ENCODE measurements at places on chromosomes 4 and X.

DNA sequence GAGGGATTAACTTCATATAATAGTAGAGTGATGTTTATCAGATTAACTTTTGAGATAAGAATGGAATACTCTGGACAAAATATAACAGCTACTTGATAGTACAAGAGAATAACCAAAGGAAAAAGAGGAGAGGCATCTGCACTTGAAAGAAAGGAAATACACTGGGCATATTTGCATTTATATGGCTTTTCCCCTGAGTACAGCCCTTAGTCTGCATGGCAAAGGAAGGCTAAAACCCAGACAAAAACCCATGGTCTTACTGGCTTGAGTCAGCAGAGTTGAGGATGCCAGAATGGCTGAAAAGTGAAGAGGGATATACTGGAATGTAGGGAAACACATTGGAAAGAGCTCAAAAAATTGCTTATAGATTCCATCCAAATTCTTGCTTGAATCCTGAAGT is 101.6 kb downstream of the COL4A5 start:
- DNase-seq = no peak

DNA sequence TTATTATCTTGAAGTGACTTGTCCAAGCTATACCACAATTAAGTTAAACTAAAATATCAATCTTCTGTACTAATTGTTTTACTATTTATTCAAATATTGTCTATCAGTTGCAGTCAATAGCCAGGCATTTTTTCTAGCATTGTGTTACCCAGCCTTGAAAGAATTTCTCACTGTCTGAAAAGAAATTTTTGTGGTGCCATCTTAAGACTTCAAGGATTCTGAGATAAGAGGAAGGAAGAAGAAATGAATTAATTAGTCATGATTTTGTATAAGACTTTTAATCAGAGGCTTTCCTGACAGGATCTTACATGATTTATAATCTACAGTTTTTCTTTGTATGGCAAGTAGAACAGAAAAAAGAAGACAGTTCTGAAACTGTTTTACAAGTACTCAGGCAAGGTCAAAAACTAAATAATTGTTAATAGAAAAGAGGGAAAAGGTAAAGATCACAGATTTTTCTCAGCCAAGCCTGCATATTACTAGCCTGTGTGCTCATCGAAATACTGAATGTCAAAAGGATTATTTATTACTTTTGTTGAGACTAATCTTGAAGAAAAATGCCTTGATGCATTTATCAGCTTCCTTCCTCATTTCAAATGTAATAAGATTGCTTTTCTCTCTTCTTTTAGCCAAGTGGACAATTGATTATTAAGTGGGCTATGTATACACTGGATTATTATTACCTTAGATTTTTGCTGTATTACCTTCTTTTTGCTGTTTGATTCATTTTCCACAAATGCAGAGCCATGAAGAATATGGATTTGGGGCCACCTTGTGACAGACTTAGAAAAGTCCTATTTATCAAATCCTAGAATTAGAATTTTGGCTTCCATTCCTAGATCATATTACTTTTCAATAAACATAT is 53.8 kb downstream of the CXCL1 start:
- no peak for DNase-seq

- no peak for DNase-seq
Measured at GRCh38 chr4:25913056-25913850, 767 bp upstream of the SMIM20 start.

DNA sequence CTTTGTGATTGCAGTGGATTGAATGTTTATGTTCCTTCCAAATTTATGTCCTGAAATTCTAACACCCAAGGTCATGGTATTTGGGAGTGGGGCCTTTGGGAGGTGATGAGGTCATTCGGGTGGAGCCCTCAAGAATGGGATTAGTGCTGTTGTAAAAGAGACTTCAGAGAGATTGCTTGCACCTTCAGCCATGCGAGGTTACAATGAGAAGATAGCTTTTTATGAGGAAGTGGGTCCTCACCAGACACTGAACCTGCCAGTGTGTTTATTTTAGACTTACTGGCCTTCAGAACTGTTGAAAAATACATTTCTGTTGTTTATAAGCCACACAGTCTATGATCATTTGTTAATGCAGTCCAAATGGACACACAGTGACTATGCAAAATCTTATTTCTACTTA is 161.0 kb upstream of the GPRIN3 start:
- DNase-seq = no peak

DNA sequence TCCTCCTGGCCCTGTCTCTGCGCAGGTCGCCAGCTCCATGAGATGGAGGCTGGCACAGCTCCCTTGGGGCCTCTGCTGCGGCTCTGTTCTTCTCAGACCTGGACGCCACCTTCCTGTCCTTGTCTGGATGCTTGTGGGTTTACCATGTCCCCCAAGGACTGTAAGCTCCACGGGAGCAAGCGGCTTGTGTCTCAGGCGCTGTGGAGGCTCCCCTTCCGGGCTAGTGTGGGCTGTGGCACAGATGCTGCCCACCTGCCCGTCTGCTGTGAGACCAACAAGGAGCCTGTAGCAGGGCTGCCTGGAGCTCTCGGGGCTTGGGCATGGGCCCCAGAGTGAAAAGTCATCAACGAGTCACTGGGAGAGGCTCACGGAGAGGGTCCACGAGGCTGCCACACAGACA is 25.2 kb downstream of the NAT8L start:
- DNase-seq = no peak

GRCh38 chr4:182837831-182838230 is 79.4 kb downstream of the DCTD start:
- DNase-seq = no peak

DNA sequence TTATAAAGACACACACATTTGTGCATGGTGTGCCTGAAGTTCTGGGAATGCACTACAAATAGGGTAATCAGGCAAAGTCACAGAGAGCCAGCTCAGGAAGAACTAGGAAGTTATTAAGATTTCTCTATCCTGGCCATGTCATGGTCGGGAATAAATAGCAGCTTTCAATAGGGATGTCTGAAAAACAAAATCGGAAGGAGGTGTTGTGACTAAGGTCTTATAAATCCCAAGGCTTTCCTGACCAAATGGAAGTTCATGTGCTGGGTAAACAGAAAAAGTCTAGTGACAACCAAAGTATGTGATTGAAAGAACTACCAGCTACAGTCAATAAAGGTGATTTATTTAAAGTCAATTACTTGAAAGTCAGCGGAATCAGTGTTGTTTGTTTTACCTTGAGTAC is 262.5 kb upstream of the HS3ST1 start:
- no peak for DNase-seq

- DNase-seq = no peak
Measured at GRCh38 chr4:83929550-83929949, 393.6 kb downstream of the GPAT3 start.

GRCh38 chr4:177214935-177215334 is 94.7 kb upstream of the NEIL3 start:
- DNase-seq = no peak

Data from activated CD8-positive, alpha-beta memory T cell treated with anti-CD3 and anti-CD28 coated beads for 1 hour (primary cell).